Activated T-helper 1 cell treated with anti-CD3 and anti-CD28 coated beads, Interleukin-2, amount 50 U/mL, for 16 hours (primary cell): ENCODE measurements at places on chromosomes 11 and 22.

DNA sequence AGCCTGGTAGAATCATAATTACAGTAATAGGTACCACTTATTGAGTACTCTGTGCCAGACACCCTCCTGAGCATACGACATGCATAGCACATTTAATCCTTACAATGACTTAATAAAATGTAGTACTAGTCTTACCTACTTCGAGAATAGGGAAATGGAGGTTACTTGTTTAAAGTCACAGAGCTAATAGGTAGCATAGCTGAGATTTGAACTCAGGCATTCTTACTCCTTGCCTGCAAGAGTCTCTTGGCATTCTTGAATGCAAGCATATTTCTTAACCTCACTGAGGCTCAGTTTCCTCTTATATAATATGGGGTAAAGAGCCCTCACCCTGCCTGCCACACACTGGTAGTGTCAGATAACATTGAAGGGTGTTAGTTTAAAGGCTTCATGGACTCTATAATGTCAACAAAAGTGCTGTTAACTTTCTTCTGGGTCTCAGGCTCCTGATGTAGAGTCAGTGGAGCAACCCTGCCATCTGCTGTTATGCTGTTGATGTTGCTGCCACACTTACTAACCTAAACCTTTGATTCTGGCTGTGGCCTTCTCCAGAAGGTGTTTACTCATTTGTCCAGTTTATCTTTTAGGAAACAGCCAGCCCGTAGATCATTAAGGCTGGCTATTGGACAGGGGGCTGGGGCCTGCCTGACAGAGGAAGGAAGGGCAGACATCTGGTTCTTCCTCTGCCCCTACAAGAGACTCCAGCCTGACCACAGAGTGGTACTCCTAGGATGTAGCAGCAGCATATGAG lies 18.9 kb downstream of the LIMK2 start:
- no peak for DNase-seq

DNA sequence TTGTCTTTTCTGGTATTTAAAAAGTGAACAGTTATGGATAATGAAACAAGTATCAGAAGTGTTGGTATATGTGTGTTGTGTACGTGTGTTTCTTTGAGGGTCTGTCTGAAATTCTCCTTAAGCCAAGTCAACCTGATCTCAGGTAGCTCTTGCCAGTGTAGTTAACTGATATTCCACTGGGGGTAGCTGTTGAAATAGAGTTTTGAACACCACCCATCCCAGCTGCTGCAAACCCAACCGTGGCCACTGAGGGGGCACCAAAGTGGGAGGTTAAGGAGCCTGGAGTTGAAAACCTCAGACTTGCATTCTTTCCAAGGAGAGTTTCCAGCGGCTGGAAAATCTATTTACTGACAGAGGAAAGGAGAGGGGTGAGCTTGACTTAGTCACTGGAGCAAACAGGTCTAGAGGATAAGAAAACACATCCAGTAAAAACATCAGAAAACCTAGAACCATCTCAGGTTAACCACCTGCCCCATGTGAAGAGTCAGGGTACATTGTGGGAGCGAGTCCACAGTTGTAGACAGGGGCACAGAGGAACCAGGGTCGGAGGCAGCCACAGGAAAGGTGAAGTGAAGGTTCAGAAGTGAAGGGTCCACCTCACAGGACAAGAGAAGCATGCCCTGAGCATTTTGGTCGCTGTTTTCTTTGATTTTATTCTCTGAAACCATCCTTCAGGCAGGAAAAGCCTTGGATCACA lies 8.8 kb upstream of the CUL5 start:
- no peak for DNase-seq

DNA sequence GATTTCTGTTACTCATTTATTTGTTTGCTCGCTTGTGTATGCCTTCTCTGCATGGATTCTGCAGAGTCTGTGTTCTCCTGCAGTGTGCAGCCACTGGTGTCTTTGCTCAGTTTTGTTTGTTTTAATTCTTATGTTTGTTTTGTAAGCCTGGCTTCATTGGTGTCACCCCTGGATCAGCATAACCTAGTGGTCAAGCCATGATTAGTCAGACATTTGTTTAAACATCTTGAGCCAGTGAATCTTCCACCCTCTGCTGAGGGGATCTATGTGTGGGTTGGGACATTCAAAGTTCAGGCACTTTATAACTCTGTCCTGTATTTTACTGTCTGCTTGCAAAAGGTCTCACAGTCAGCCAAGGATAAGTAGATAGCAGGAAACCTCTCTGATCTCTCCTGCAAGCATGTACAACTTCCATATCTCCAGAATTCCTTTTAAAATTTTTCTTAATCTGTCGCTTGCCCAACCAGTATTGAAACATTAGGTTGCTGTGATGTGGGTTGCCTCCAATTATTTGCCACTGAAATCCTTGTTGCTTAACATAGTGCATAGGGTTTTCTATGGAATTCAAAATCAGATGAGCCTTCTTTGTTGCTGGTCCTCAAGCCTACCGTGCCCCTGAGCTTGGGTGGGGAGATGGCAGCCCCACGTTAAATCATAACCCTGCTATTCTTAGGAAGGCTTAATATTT lies 86.8 kb downstream of the KCNQ1OT1 start:
- DNase-seq, result no peak

GRCh38 chr11:84014539-84014938 lies 728.4 kb upstream of the CCDC90B start:
- no peak for DNase-seq

GRCh38 chr11:47971501-47971900 lies 8.9 kb upstream of the PTPRJ start:
- DNase-seq, result no peak

GRCh38 chr22:27420817-27421361 lies 380.7 kb downstream of the MN1 start:
- no peak for DNase-seq

GRCh38 chr22:50302564-50302963 lies 4.9 kb downstream of the PLXNB2 start:
- DNase-seq, result no peak

DNA sequence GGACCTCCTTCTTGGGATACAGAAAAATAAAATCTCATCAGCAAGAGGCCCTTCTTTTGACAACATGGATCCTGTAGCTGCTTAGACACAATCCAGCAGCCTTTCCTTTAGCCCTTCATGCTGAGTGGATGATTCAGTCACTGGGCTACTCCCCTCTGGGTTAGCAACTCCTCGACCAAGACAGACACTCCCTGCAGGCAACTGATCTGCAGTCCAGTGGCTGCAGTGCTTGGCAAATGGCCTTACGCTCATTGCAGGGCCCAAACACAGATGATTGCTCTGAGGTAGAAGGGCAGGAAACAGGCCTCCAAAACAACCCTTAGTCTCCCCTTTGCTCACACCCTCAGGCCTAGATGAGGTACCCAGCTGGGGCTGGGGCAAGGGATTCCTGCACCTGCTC lies 73.2 kb upstream of the OPCML start:
- DNase-seq, result no peak

- DNase-seq, result no peak
These were observed 65.9 kb upstream of the RCN1 start for GRCh38 chr11:32024948-32025347.

- DNase-seq, result no peak
These were observed 19.9 kb downstream of the PACSIN2 start for GRCh38 chr22:42994917-42995562.

- no peak for DNase-seq
These were observed 1.2 kb downstream of the PLA2G3 start for GRCh38 chr22:31139066-31139465.

DNA sequence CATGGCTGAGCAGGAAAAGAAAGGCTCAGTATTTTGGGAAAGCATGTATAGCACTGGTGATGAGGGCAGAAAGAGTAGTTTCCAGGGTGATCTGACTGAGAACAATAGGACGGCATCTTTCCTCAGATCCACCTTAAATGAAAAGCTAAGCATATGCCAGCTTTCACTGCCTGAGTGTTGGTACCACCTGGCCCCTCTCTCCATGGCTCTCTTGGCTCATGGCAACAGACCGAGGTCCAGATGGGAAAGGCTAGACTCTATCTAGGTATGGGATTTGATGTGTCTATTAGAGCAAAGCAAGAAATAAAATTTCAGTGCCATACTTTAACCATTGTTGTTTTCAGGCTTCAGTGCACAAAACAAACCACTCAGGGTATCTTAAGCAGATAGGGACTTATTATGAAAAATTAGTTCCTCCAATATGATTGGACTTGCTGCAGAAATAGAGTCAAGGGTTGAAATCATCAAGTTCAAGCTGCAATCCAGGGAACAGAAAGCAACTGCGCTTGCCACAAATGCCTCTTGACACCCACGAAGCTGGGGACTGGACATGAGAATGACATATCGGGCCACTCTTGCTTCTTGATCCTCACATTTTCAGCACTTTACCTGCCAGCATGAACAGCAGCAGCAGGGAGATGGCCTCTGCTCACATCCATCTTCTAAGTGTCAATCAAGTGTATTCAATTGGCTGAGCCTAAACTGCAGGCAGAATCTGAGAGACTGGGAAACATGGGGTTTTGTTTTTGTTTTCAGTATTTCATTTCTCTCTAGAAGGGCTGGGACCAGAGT lies 64.0 kb upstream of the SNX19 start:
- DNase-seq, result no peak

- DNase-seq, result no peak
These were observed 12.8 kb downstream of the SCYL1 start for GRCh38 chr11:65537620-65538231.

- no peak for DNase-seq
These were observed at the start of gene CASP4 for GRCh38 chr11:104968355-104968855. Gene CASP4 (minus strand): TSS chr11:104968574. CDS start chr11:104968525, 49 bp downstream.

DNA sequence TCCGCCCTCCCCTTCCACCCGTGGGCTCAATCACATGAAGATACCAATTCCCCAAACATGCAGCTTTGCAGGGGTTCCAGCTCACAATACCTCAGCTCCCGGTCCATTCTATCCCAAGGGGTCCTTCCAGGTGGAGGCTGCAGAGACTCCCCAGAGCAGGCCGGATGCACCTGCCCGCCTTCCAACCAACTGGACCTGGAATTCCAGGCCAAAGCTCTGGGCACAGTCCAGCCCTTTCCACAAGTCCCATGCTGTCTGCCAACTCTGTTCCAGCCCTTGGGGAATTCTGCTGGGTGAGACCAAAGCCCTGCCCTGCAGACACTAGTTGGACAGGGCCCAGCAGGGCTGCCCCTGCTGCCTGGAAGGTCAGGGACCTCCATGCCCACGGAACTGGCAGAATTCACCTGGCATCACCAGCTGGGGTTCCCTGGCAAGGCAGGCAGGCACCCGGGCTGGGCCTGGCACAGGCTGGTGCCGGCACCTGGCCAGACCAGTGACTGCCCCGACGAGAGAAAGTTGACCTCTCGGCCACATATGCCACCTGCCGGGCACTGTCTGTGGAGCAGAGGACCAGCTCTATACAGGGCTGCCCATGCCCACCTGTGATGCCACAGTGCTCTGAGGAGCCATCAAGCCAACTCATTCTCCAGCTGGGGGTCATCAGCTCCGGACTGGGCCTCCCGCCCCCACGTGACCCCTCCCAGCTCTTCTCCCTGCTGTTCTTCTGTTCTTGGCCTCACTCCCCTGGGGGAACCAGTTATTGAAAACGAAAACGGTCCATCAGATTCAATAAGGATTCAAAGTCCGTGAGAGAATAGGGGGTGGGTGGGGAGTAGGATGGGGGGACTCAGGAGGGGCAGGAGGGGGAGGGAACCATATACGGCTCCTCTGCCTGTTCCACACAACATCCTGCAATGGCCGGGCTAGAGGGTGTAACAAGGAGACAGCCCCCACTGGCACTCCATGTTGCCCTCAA lies 4.7 kb downstream of the SYT7 start:
- no peak for DNase-seq

DNA sequence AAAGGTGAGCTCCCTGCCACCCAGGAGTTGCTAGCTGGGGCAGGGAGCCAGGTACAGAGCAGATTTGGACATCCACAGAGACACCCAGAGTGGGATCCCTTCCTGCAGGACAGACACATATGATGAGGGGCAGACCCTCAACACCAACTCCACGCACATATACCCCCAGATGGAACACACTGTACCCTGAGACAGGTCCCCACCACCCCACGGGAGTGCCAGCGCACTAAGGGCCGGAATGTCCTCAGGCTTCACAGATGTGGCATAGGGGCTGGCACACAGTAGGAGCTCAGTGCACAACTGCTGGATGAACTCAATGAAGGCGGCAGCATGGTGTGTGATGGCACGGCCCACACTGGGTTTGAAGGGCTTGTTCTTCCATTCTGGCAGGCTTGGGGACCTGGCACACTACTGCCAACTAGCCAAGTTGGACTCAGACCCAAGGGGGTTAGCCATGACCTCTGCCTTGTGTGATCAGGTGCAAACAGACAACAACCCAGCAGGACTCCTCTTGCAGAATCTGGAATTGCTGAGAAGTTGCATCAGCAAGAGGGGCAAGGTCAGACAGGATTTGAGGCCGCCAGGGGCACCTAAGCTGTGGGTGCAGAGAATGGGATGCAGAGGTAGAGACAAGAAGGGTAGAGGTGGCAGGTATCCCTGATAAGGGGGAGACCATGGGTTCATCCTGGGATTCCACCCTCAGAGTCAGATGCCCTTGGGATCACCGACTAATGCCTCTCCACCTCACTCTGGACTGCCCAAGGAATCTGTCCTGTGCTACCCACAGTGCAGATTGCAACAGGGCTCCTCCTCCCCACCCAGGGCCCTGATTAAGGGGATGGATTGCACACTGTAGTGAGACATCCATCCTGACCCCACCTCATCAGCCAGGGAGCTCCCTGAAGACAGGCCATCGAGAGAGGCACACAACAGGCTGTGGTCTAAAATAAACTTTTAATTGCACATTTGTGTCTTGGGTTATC lies 2.4 kb downstream of the C22orf15 start:
- no peak for DNase-seq

DNA sequence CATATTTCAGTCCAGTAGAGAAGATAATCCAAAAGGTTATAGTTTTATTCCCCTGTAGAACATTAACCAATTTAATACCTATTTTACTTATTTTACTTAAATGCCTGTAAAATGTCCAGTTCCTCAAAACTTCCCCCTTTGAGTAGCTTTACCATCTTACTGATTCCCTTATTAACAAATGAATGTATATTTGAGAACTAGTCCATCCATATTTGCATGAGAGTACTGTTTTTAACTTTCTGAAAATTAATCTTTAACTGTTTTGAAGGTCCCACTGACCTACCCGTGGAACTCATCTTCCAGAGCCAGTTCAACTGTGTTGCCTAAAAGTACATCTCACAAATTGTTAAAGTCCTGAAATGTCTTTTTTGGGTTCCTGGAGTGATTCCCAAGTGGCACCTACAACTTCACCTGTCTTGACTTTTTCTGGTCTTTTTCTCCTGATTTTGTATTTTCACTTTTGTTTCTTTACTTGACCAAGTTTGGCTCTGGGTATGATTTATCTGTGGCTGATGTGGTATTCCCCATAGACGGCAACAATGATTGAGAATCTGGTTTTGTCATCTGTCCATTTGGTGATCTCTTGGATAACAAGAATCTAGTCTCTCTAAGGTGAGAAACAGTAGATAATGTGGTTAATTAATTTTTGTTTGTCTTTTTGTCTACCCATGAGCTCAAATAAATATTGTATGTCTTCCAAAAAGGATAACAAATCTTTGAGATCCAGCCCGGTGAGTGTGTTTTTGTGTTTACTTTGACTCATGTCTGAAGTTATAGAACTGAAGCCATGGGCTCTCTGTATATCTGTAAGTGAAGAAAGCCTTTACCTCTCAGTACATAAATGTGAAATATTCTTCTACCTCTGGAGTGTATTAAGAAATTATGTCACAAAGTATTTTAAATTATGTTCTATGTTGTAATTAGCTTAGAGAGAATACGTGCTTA lies 174.2 kb downstream of the ETS1 start:
- no peak for DNase-seq

- no peak for DNase-seq
These were observed 3.1 kb upstream of the SLC35C1 start for GRCh38 chr11:45801723-45802315.

- DNase-seq, result no peak
These were observed 42.7 kb upstream of the NRIP3 start for GRCh38 chr11:9046481-9046880.
